ENCODE measurements at places on chromosomes 16 and 17.

DNA sequence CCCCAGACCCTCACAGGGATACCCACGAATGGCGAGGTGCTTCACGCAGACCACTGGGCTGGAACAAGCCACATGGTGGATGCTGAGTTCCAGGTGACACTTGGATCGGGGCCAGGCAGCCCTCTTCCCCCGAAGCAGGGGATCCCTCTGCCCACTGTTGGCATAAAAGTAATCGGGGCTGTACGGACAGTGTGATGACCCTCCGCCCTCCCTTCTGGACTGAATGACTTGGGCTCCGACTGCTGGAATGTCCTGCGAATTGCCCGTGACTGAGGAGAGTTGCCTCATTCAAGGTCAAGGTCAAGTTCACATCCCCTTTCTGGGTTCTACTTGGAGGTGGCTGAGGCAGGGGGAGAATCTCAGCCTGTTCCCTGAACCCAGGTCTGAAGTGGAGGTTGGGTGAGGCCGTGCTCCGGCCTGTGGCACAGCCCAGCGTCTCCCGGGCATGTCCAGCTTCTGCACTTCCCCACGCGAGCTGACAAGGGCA lies 28.5 kb upstream of the CREBBP start:
- no peak for DNase-seq

DNA sequence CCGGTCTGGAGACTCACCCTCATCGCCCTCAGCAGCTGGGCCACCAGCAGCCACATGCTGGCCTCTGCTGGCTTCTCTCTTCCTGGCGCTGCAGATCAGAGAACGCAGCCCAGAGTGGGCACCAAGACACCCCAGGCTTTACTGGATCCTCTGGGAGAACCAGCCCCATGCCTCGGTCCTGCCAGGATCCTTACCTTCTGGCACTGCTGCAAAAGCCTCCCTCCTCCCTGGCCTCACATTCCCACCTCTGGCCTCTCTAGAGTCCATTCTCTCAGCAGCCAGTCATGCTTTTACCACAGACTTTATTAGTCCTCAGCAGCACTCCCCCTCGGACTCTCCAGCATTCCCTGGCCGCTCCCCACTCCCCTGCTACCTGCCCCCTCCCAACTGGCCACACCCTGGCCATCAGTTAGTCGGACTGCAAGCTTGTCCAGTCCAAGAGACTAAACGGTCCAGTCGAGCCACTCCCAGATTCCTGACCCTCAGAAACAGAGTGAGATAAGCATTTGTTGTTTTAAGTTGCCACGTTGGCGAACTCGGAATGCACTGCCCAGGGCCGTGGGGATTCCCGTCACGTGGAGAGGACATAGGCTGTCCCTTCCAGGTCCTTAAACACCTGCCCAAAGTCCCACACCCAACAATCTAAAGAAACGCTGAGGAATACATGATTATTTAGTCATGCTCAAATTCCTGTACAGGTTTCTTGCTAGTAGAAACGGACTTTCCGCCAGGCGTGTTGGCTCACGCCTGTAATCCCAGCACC lies 5.9 kb upstream of the SPG7 start:
- no peak for DNase-seq

DNA sequence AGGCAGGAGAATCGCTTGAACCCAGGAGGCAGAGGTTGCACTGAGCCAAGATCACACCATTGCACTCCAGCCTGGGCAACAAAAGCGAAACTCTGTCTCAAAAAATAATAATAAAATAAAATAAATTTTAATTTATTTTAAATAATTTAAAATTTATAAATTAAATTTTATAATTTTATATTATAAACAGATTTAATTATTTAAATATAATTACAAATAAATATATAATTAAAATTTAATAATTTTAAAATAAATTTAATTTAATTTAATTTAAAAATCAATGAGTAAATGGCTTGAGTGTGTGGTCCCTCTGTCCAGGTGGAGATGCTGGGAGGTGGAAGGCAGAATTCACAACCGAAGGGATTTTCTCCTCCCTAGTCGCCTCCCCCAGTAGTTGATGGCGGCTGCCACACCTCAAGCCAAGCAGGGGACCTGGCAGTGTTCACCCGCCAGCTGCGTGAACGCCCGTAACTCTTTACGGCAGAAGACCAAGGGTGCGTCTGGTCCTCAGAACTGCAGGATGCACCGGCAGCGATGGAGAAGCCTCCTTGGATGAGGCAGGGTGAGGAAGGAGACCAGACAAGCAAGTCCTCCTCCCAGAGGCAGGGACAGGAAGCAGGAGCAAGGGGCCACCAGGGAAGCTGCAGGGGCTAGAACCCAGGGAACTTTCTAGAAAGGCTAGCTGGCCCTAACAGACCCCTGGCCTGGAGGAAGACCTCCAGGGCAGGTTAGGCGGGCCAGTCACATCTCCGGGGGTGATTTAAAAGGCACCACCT lies 22.9 kb upstream of the KRT17 start:
- DNase-seq: no peak

DNA sequence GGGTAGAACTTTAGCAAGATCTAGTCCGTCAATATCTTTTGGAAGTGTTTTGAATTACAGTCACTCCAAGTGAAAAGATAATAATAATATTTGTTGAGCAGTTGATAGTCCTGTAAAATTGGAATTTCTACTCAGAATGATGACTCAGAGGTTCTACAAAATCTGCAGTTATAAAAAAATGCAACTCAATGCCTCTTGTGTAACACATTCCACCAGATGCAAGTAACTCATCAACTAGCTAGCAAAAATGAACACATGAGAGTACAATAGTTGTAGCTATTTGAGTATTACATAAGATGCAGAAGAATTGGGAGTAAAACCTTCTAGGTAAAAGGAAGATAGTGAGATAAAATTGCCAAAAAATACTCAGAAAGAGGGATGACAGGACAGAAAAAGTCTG lies 177.2 kb downstream of the CDH8 start:
- DNase-seq: no peak

DNA sequence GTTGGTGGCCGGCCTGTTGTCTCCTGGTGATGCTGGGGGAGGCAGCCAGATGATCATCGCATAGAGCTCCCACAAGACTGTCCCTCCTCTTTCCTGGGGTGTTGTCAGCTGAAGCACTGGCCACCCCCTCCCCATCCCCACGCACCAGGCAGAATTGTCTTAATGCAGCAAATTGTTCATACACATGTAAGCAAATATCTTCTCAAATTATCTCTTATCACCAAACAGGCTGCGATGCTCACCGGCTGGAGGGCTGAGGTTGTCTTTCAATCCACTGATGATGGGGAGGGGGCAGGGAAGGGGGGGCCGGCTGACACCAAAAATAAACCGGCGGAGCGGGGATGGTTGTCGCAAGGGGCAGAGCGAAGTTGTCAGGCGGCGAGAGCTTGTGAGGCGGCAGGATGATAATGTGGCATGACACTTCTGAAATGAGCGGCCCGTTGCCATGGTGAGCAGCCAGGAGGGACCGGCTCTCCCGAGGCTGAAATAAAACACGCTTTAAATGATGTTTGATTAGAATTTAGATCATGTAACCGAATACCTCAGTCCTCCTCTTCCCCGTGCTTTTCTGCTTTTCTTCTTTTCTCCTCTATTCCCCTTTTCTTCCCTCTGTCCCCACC lies 59.8 kb downstream of the MRM1 start:
- DNase-seq: no peak

All from stimulated activated CD4-positive, alpha-beta T cell treated with anti-CD3 and anti-CD28 coated beads, Interleukin-4, amount 100 ng/mL, for 48 hours (primary cell).